ENCODE measurements at places on chromosomes 2 and 18.

GRCh38 chr2:194826241-194826640 lies 830.8 kb upstream of the SLC39A10 start:
- peaks cover 8% of the 10 kb centered on the region for H3K4me1 ChIP-seq
- H3K4me3 ChIP-seq = no peak overlapping the region
- H3K36me3 ChIP-seq = no peaks in the 10 kb centered on the region
- DNase-seq = no peak
- no peaks in the 10 kb centered on the region for H3K27me3 ChIP-seq
- H3K27ac ChIP-seq = no peak overlapping the region

DNA sequence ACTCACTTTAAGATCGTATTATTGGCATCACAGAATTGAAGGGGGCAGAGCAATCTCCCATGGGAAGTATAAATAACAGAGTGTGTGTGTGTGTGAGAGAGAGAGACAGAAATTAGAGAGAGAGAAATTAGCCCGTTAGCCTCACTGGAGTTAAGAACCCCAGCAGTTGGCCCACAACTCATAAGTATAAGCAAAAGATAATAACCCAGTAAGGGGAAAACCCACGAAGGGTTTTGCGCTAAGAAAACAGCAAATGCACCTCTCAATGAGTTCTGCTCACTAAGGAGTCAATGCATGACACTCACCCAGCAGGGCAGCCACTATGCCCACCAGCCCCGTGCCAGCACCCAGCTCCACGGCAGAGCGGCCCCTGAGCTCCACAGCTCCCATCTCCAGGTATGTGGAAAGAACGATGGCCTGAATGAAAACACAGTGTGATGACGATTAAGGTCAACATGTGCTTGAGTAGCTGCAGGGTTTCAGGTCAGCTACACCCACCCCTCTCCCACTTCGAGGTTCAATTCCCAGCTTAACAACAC lies 3.6 kb downstream of the METTL21A start:
- H3K4me3 ChIP-seq = no peak overlapping the region
- no peak overlapping the region for H3K27ac ChIP-seq
- H3K4me1 ChIP-seq = peaks cover 18% of the 10 kb centered on the region
- H3K36me3 ChIP-seq = peaks cover 46% of the 10 kb centered on the region
- no peak for DNase-seq

DNA sequence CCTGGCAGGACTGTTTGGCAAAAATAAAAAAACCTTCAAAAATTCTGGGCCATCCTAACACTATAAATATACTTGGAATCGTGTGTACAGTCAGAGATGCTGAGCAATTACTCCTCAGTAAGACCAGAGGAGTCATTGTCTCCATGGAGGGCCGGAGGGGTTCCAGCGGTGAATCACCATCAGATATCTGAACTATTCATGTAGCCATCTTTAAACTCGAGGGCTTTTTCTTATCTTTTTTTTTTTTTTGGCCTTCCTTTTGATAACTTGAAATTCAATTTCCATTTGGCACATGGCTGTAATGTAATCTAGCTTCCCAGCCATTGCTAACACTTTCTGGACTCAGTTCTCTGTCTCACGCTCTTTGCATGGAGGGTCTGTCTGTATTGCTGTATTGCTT lies 7.4 kb upstream of the FHL2 start:
- peaks cover 48% of the 10 kb centered on the region for H3K4me1 ChIP-seq
- H3K27me3 ChIP-seq = no peaks in the 10 kb centered on the region

DNA sequence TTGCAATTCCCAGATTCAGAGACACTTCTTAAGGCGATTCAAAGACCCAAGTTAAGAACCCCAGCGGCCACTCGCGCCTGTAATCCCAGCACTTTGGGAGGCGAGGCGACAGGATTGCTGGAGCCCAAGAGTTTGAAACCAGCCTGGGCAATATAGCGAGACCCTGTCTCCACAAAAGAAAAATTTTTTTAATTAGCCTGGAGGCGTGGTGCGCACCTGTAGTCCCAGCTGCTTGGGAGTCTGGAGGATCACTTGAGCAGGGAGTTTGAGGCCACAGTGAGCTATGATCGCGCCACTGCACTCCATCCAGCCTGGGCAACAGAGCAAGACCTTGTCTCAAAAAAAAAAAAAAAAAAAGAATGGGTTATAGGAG lies 585 bp upstream of the ANAPC1 start:
- H3K27me3 ChIP-seq = no peaks in the 10 kb centered on the region
- no peak for DNase-seq
- H3K4me3 ChIP-seq = peak overlapping the region; percentile 99
- H3K27ac ChIP-seq = peak overlapping the region; percentile 56
- H3K4me1 ChIP-seq = peaks cover 7% of the 10 kb centered on the region

DNA sequence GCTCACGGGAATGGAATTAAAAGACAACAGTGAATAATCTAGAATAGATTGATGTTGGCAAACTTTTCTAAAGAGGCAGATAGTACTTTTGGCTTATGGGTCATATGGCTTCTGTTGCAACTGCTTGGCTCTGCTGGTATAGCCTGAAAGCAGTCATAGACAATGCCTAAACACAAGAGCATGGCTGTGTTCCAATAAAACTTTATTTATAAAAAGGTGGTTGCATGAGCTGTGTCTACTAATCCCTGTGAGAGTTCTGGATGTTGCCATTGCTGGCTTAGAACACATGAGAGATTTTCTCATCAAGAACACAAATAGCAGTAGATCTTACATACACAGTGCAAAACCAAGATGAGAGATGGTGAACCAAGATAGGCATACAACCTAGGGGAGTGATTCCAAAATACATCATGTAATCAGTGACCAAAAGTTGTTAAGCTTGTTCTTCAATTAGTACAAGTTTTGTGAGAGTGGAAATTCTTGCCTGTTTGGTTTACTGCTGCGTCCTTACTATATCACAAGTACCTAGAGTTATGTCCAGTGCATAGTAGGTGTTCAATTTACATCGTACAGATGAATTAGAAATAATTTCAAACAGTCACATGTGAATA lies 380.0 kb downstream of the METTL4 start:
- DNase-seq = no peak
- H3K4me3 ChIP-seq = no peak overlapping the region
- H3K36me3 ChIP-seq = no peaks in the 10 kb centered on the region
- H3K27me3 ChIP-seq = no peaks in the 10 kb centered on the region
- no peaks in the 10 kb centered on the region for H3K4me1 ChIP-seq

GRCh38 chr2:3683748-3684454 lies 19.5 kb upstream of the DCDC2C start:
- H3K4me3 ChIP-seq = no peak overlapping the region
- H3K4me1 ChIP-seq = no peaks in the 10 kb centered on the region
- no peak for DNase-seq
- H3K27ac ChIP-seq = no peak overlapping the region
- H3K36me3 ChIP-seq = no peaks in the 10 kb centered on the region

DNA sequence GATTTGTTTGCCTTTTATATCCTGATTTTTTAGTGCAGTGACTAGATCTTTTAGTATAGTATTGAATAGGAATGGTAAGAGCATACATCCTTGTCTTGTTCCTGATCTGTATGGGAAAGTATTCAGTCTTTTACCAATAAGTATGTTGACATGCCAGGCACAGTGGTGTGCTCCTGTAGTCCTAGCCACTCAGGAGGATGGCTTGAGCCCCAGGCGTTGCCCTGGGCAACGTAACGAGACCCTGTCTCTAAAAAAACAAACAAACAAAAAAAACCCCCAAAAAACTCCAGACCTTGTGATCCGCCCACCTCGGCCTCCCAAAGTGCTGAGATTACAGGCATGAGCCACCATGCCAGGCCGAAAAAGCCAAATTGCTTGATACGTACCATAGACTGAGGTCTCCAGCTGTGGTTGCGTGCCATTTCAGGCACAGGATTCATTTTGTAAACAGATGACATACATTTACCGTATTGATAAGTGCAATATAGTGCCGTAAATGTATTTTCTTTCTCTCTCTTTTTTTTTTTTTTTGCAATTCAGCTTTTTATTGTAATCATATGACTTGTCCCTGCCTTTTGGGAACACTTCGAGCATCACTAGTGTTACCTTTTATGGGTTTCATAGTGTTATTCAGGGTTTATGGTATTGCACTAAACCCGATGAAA lies 18.5 kb downstream of the BIRC6 start:
- H3K4me1 ChIP-seq = peaks cover 5% of the 10 kb centered on the region
- peaks cover 14% of the 10 kb centered on the region for H3K36me3 ChIP-seq
- H3K27ac ChIP-seq = no peak overlapping the region
- no peaks in the 10 kb centered on the region for H3K27me3 ChIP-seq
- no peak overlapping the region for H3K4me3 ChIP-seq

- no peak for DNase-seq
- no peaks in the 10 kb centered on the region for H3K4me1 ChIP-seq
Measured at GRCh38 chr2:7476371-7476770, 559.2 kb downstream of the RNF144A start.

DNA sequence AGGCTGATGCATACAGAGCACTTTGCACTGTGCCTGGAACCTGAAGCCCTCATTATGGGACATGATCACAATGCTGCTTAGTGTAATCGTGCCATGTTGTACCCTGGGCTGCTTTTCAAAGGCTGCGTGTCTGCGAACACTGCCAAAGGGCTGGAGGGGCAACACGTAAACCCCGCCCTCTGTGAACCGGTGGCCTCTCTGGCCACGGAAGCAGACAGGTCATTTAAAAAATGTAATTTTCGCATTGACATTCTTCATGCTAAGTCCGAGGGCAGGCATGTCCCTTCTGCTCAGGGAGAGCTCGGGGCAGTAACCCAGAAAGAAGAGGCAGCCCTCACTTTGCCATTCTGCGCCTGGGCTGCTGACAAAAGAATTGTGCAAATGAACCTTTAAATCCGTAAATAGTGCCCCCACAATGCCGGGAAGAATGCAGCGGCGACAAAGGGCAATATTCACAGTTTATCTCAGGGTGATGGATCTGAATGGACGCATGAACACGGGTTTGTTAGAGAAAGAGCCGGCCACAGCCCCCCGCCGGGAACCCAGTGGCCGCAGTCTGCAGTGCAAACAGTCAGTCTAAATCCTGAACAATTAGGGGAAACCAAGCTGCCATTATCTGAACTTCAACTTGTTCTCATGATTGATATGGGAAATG lies 226.1 kb downstream of the MYCN start:
- no peak for DNase-seq
- H3K4me3 ChIP-seq = no peak overlapping the region
- H3K27me3 ChIP-seq = no peaks in the 10 kb centered on the region
- H3K4me1 ChIP-seq = no peaks in the 10 kb centered on the region
- no peak overlapping the region for H3K27ac ChIP-seq

- H3K4me1 ChIP-seq = no peaks in the 10 kb centered on the region
- no peak overlapping the region for H3K4me3 ChIP-seq
- DNase-seq = no peak
- no peak overlapping the region for H3K27ac ChIP-seq
- H3K36me3 ChIP-seq = no peaks in the 10 kb centered on the region
Measured at GRCh38 chr2:223148516-223148915, 96.5 kb downstream of the KCNE4 start.

GRCh38 chr2:43482961-43483360 lies 112.9 kb downstream of the THADA start:
- H3K27ac ChIP-seq = peak overlapping the region; percentile 50
- H3K4me1 ChIP-seq = peaks cover 34% of the 10 kb centered on the region
- no peak for DNase-seq
- no peaks in the 10 kb centered on the region for H3K27me3 ChIP-seq

GRCh38 chr2:6833300-6833604 lies 32.5 kb downstream of the CMPK2 start:
- no peak overlapping the region for H3K4me3 ChIP-seq
- no peaks in the 10 kb centered on the region for H3K36me3 ChIP-seq
- no peaks in the 10 kb centered on the region for H3K27me3 ChIP-seq
- no peak for DNase-seq
- H3K4me1 ChIP-seq = no peaks in the 10 kb centered on the region

- H3K4me3 ChIP-seq = no peak overlapping the region
- H3K4me1 ChIP-seq = peaks cover 33% of the 10 kb centered on the region
Measured at GRCh38 chr2:54535599-54536195, 79.6 kb downstream of the SPTBN1 start.

GRCh38 chr18:72543357-72544055 lies 636 bp downstream of the CBLN2 start:
- H3K36me3 ChIP-seq = no peaks in the 10 kb centered on the region
- no peak overlapping the region for H3K4me3 ChIP-seq
- DNase-seq = no peak
- H3K4me1 ChIP-seq = no peaks in the 10 kb centered on the region

DNA sequence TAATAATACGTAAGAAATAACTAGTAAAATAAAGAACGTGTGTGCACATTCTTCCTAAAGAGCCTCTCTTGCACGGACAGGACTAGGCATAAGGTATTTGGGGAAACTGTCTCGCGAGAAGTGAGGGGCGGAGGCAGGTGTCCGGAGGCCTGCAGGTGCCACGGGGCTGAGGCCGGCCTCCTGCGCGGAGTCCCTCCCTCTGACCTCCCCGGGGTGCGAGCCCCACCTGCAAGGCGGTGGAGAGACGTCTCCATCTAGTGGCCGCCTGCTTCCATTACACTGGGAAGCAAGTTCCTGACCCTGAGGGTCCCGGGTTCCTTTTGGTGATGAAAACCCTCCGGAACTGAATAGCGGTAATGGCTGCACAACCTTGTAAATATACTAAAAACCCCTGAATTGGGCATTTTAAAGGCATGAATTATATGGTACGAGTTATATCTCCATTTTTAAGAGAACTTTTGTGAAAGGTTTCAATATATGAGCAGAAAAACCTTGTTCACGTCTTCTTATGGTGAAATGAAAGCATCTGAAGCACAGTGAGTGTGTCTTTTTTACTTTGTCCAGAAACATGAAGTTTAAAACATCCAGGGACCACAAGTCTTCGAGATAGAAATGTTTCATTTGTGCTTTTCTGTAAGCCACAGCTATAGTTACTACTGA lies 35.5 kb upstream of the CTDP1 start:
- H3K36me3 ChIP-seq = no peaks in the 10 kb centered on the region
- DNase-seq = no peak
- H3K27ac ChIP-seq = no peak overlapping the region
- no peak overlapping the region for H3K4me3 ChIP-seq
- H3K4me1 ChIP-seq = no peaks in the 10 kb centered on the region

DNA sequence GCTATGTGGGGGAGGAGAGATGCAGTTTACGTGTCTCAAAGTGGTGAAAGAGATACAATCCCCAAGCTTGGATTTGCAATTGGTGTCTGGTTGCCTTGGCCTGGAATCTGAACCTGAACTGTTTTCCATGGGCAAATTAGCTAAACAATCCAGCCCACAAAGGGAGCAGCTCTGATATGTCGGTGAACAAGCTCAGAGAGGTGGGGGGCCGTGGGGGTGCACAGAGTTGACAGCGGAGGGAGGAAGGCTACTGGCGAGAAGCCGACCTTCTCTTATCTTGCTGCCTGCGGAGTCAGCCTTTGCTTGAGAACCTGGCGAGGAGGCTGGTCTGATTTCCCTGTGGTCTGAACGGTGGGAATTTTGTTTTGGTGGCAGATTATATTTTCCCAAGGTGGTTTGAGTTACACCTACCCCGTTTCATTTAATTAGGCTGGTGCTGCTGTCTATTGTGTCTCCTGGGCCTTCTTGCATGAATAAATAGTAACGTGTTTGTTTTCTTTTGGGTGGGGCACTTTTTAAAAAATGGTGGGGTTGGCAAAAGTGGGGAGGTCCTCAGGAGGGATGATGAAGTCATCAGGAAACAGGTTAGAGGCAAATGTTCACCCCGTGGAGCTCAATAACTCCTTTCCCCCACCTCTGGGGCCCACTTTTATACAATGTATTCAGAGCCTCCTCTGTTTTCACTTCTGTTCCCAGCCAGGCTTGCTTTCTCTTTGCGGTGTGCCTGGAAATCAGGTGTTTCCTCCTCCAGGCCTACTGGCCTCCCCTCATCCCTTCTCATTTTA lies 80.9 kb upstream of the IGFBP5 start:
- H3K27ac ChIP-seq = no peak overlapping the region
- DNase-seq = no peak
- H3K4me1 ChIP-seq = peaks cover 5% of the 10 kb centered on the region
- H3K36me3 ChIP-seq = no peaks in the 10 kb centered on the region
